ENCODE measurements at places on chromosomes 2 and 18.
A peak's percentile ranks its signal among the peaks of the same experiment; 100 is the strongest.

- DNase-seq = no peak
Observed at GRCh38 chr2:63741884-63742579, 99.7 kb upstream of the UGP2 start.

GRCh38 chr18:34978533-34978893, 62.7 kb upstream of the MAPRE2 start:
- DNase-seq = no peak

DNA sequence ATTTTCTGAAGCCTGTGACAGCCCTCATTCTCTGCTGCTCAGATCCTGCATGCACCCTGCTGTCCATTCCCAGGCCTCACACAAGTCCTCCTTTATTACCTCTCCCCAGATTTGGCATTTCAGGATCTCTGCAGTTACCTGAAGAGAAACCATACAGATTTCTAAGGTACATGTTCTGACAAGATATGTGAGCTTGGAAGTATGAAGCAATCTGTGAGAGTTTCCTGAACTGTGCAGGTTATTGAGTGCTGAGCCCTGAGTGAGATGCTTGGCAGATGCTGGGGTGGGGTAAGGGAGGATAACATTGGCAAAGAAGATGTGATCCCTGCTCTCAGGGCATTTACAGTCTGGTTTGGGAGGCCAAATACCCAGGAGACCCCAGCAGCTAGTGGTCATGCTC, 122.1 kb upstream of the STPG4 start:
- DNase-seq = no peak

DNA sequence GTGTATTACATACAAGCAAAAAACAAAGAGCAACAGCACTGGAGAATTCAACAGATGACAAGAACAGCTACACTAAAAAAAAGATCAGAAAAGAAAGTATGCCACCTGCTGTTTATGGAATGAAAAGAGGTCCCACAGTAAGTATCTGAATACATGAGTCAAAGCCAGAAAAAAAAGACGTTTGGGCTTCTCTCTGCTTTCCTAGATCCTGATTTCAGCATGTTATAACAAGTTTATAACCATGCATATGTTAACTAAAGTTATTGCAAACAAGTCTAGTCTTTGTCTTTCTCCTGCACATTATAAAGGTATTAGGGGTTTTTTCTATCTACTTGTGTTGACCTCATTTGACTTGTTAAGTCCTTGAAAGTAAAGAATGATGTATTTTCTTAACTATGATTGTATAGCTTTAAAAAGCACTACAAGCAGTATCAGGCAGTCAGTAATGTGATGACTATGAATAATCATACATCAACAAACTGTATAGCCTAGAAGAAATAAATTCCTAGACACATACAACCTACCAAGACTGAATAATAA, 108.5 kb upstream of the COL5A2 start:
- DNase-seq = no peak

DNA sequence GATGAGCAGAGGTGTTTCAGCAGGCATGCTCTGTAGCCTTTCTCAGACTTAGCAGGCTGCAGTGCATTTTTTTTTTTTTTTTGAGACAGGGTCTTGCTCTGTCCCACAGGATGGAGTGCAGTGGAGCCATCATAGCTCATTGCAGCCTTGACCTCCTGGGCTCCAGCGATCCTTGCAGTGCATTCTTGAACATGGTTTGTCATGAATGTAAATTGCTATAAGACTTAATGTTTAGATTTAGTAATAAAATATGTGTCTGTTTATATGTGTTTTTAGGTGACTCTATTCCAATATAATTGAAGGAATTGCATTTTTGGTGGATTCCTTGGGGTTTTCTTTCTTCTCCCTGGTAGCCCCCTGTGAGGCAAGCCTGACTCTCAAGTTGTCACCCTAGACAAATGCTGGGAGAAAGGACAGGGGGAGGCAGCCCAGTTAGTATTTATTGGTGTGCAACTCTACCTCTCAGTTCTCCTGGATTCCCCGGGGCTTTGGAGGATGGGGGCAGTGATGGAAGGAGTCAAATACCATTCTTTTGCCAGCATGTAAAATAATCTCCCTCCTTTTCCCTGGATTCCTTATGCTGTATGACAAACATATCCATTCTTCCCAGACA, 22.7 kb downstream of the LYPD6B start:
- no peak for DNase-seq

GRCh38 chr2:160918906-160919503, 241.2 kb upstream of the TANK start:
- peak; percentile 86 for DNase-seq

DNA sequence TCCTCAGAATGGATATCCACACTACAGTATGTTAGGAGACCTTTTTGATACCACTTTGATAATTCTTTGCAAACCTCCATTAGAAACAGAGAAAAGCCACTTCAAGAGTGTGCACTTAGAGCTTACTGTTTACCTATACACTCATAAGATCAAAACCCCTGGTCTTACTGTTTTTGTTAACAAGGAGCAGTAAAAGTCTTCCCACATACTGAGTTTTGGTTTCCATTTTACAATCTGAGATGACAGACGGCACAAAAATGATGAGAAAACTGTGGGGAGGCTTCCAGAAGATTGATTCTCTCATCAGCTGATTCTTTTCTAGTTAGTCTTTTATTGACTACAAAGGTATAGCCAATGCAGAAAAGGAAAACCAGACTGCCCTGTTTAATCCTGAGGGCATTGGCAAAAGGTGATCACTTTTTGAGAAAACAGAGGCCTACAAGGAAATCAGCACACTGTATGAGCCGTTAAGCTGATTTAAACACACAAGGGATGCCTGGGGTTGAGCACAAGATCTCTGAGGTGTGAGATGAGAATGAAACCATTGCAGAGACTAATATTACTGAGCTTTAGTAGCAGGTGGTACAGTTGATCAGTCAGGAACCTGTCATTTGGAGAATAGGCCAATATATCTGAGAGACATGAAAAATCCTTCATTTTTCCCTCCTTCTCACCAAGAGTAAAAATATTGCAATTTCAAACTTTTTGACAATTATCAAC, 368.6 kb downstream of the GRB14 start:
- DNase-seq = no peak

- DNase-seq = no peak
Observed at GRCh38 chr2:137987011-137987410, 22.7 kb downstream of the HNMT start.

DNA sequence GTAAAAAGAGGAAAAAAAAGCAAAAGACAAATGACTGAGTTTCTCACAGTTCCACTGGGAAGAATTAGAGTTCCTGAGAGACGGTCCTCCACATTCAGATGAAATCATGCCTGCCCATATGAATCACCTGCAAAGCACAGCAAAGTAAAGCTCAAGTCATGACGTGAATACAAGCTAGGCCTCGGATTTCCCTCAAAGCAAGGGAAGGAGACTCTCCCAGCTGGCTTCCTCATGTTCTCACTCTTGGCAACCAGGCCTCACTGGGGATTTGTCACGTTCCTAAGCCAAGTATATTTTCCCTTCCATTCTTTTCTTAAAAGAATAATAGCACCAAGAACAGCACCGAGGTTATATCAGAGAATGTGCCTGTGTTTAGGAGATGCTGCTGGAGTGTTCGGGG, 47.0 kb downstream of the CYP27C1 start:
- DNase-seq = no peak

GRCh38 chr2:240219208-240219890, 78.9 kb upstream of the OTOS start:
- DNase-seq = peak; percentile 70
